ENCODE measurements at places on chromosomes 6 and 20.

DNA sequence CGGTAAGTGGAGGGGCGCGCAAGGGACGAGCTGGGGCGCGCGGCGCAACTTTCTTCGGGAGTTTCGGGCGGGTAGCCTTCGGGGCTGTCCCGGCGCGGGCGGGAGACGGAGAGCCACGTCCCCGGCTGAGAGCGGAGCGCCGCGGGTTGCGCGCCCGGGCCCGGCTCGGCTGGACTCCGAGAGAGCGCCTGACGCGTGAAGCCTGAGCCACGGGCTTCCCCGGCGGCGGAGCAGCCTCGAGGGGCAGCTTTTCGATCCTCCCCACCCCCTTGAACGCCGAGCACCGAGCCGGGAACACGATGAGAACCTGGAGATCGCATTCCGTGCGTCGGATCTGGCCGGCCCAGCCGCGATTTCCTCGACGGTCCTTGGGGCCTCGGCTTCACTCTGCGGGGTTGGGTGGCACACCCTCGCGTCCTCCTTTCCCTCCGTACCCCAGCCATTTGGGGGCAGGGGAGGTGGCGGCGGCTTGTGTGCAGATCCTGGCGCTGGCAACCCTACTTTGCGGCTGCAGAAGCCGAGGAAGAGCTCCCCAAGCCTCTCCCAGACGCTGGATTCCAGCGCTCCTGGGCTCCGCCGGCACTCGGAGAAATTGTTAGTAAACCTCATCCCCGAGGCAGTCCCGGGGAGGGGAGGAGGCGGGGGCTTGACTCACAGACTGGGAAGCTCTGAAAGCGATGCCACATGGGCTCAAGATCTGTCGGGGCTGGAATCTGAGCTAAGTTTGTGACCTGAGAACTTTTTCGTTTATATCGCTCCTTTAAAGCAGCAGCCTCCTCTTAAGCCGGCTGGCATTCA is 572 bp downstream of the DSE start:
- DNase-seq, result no peak

DNA sequence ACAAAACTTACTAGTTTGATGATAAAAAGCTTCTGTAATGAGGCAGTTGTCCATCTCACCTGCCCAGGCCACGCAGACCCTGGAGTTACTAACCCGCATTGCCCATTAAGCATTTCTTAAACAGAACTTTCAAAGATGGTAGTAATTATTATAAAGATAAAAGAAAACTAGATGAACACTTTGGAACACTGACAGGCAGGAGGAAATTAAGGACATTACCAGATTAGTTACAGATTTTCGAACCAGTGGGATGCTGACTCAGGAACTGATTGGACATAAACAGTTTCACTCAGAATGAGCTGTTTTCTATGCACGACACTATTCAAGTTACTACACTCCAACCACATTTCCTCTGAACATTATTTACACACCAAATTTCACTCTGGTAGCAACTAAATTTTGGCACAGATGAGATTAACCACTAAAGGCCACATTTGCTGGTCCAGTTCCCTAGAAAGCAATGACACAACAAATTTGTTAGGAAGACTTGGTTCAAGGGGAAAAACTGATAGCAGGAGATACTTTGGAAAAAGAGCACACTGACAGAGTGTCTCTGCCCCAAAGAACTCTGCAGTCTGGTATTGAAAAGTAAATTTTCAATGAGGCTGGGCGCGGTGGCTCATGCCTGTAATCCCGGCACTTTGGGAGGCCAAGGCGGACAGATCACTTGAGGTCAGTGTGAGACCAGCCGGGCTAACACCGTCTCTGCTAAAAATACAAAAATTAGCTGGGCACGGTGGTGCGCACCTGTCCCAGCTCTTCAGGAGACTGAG is 3.0 kb downstream of the ROMO1 start:
- no peak for DNase-seq

- DNase-seq, result no peak
Measured at GRCh38 chr6:146253691-146254090, 224.8 kb downstream of the GRM1 start.

GRCh38 chr20:12640251-12640650 is 368.5 kb upstream of the SPTLC3 start:
- no peak for DNase-seq

- no peak for DNase-seq
Measured at GRCh38 chr6:35402136-35402855, 49.8 kb upstream of the FANCE start.

GRCh38 chr20:45592574-45593189 is 13.6 kb upstream of the WFDC8 start:
- DNase-seq, result no peak

DNA sequence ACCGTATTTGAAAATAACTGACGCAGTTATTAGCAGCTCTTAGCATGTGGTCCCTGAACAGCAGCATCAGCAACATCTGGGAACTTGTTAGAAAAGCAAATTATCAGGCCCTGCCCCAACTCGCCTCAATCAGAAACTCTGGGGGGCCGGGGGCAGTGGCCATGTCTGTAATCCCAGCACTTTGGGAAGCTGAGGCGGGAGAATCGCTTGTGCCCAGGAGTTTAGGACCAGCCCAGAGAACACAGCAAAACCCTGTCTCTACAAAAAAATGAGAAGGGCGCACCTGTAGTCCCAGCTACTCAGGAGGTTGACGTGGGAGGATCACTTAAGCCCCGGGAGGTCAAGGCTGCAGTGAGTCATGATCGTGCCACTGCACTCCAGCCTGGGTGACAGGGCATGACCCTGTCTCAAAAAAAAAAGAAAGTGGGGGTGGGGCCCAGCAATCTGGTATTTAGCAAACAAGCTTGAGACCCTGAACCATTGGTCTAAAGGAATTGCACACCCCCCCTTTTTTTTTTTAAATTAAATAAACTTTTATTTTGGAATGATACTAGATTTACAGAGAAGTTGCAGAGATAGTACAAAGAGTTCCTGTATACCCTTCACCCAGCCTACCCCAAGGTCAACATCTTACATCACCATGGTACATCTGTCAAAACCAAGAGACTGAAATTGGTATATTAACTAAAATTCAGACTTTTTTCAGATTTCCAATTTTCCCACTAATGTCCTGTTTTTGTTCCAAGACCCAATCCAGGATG is 6.7 kb downstream of the SRXN1 start:
- DNase-seq, result no peak

DNA sequence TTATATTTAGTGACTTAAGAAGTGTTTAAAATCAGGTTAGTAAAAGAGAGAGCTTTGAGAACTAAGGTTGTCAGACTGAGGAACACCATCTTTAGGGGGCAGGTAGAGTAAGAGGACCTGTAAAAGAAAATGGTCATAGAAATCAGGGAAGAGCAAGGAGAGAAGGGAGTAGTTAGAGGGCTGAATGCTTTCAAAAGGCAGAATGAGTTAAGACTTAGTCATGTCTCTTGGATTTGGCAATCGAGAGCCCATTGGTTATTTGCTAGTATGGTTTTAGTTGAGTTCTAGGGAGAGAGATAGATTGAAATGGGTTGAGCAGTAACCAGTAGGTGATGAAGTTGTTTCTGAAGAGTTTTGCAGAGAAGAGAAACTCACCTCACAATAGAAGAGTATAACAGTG is 51.1 kb downstream of the RALGAPB start:
- no peak for DNase-seq

GRCh38 chr6:39190545-39191235 is 38.6 kb downstream of the KCNK5 start:
- no peak for DNase-seq

DNA sequence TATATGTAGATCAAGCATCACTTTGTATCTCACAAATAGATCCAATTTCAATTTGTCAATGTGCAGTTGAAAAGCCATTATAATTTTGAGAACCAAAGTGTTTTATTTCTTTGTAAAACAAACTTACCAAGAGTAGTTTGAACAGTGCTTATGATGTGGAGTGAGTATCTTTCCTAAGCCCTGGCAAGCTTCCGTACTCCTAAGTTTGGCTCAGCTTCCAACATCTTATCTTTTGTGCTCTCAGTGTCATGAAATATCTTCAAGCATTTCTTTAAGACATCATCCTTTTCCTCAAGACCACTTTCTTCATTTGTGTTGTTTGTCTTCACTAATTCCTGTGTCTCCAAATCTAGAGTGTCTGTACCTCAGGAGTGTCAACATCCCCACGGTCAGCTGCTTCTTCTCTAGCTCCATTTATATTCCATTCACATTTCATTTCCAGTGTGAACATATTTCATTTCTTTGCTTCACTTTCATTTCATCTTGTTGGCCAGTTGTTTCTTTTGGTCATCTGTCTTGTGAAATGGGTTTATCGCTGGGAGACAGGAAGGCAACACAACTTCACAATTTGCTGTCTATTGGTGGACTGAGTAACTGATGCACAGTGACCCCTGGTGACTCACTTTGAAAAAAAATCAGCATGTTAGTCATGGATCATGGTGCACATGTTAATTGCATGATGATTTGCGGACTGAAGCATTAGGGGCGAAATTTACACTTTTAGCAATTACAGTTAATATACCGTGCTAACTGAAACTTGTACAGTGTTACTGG is 36.9 kb downstream of the SLC24A3 start:
- DNase-seq, result no peak

DNA sequence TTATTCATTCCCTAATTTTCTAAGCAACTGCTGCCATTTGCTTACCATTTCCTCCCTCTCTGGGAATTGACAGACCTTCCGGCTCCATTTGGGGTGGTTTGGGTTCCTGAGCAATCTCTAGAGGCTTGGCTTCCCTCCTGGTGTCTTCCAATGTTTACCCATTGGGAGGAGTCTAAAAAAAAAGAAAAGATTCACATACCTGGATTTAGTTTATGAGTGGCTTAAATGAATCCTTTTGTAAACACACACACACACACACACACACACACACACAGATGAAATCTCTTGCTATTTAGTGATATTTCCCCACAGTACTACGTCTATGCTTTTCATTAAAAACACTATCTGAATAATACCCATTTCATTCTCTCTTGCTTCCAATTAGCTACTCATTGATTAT is 48.3 kb upstream of the TRAF3IP2 start:
- no peak for DNase-seq

DNA sequence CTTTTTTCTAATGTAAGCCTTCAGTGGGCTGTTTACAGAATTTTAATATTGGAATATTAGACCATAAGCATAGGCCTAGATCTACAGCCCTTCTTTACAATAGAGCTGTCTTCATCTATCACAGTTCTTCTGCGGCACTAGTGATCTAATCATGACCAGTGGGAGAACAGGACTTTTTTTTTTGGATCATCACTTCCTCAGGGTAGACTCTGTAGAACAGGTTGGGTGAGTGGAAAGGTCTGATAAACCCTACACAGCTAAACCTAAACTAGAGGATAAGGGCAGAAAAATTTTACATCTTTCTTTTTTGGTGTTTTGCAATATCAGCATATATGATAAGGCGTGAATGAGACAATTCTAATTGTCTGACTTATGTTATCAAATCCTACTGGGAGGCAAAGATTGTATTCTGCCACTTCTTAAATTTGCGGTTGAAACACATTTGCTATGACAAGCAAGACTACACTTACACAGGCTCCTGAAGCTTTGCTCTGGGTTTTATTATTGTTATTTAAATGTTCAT is 52.2 kb downstream of the GOPC start:
- DNase-seq, result no peak

GRCh38 chr6:167782698-167783517 is 43.8 kb upstream of the AFDN start:
- no peak for DNase-seq

DNA sequence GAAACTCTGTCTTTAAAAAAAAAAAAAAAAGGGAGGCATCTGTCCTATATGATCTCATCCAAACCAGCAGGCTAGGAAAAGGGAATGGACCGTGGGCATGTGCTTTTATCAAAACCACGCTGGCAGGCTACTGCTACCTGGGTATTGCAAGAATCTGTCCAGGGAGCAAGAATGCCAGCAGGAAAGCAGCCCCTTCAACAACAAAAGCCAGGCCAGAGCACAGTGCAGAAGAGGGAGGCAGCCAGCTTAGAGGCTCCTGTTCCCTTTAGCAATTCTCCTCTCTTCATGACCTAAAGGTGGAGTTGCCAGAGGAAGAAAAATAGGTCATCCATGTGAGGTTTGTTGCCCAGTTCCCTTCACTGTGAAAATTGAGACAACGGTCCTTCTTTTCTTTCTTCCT is 18.2 kb downstream of the TBC1D20 start:
- no peak for DNase-seq

DNA sequence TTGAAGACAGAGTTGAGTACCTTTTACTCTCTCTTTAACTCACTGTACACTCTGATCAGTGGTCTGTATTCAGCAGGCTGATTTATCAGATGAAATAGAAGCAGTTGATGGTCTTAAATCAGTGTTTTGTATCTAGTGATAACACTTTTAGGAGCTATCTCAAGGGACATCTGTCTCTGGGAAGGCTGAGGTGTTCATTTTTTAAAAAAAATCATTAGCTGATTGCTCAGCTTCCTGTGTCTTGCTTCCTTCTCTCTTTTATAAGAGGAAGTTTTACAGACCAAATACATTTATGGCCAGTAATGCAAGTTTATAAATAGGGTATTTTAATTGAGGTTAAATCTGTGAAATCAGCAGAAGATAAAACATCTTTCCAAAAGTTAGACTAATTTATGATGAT is 12.0 kb upstream of the CCDC170 start:
- no peak for DNase-seq

DNA sequence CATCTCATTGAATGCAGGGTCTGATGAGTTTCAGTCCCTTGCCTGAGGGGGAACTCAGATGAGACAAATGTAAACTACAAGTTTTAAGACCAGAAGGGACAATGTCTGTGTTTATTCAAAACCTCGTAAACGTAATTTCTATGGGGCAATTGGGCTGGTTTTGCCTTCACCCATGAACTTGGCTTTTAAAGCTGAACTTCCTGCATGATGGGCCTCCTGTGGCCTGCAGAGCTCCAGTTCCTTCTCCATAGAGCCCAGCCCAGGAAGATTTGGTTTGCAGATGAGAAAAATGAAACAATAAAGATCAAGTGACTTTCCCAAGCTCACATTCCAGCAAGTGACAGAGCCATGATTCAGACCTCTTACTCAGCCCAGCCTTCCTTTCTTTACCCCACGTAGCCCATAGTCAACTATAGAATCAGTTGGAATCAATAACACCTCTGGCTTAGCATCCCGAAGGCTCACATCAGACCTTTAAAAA is 612.3 kb downstream of the UTRN start:
- DNase-seq, result no peak

DNA sequence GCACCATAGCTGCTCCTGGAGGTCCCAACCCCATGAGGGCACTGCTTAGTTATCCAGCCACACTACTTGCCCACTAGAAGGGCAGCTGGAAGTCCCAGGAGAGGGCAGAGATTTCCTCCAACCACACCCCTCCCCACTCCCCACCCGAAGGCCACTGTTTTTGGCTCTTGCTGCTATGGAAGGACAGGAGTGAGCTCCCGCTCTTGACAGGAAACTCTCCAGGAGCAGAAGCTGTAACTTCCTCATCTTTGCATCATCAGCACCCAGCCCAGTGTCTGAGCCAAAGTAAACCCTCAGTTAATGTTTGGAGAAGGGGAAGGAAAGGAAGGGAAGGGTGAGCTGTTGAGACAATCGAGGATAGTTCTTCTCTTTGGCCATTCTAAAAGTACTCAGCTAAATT is 120.7 kb downstream of the MTFR2 start:
- no peak for DNase-seq

- no peak for DNase-seq
Measured at GRCh38 chr6:38027685-38028373, 208.3 kb downstream of the ZFAND3 start.
